AG08396 (cell line): ENCODE measurements at places on chromosomes 7 and 10.

- no peak for DNase-seq
Observed at GRCh38 chr10:121385136-121385535, 213.1 kb downstream of the FGFR2 start.

- no peak for DNase-seq
Observed at GRCh38 chr10:10642751-10643150, 374.9 kb upstream of the CELF2 start.

DNA sequence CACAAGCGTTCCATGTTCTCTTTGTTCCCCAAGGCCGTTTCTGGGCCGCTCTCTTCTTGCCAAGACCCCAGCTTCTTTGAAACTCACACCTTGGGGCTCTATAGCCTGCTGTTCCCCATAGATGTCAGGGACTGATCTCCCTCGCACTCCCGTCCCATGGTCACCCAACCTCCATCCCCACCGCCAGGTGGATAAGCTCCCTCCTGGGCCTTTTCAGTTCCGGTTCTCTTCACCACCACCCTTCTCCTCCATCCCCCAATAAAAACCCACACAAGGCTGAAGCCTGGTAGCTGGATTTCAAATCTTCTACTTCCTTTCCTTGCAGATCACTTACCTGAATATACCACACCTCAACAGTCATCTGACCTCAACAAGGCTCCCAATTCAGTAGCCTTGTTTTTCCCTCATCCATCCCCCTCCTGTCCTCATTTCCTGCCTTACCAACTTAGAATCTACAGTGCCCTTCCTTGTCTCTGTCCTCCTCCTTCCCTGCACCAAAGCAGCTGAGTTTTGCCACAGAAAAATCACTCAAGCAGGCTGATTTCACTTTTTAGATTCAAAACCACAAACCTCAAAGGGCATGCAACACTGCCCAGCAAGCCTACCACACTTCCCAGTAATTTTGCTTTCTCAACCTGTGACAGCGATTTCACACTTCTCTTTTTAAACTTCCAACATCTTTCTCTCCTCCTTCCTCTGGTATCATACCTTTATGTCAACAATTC lies 7.7 kb downstream of the SLC37A3 start:
- no peak for DNase-seq

DNA sequence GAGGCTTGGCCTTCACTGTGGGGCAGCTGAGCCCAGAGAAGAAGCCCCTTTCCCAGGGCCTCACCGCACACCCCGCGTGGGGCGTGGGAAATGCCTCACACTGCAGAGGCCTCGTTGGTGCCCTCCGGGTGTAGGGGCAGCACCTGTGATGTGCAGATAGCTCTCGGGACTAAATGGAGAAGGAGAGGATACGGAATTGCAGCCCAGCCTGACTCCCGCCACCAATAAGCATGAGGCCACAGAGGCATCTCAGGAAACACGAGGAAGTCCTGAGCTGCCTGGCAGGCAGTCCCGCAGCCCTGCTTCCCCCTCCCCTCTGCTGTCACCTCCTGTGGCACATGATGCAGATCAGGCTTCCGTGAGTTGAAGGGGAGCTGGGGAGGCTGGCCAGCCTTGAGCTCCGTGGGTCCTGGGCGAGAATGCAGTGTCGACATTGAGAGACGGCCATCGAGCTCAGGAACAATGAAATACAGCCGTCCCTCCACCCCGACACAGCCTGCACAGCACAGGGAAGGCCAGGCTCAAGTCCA lies 59.6 kb upstream of the PPP2R2D start:
- DNase-seq: no peak

- peak; percentile 65 for DNase-seq
Observed at GRCh38 chr10:43682956-43683355, 34.3 kb upstream of the ZNF32 start.

GRCh38 chr7:29146888-29147609 lies 712 bp upstream of the CPVL start:
- DNase-seq: no peak

DNA sequence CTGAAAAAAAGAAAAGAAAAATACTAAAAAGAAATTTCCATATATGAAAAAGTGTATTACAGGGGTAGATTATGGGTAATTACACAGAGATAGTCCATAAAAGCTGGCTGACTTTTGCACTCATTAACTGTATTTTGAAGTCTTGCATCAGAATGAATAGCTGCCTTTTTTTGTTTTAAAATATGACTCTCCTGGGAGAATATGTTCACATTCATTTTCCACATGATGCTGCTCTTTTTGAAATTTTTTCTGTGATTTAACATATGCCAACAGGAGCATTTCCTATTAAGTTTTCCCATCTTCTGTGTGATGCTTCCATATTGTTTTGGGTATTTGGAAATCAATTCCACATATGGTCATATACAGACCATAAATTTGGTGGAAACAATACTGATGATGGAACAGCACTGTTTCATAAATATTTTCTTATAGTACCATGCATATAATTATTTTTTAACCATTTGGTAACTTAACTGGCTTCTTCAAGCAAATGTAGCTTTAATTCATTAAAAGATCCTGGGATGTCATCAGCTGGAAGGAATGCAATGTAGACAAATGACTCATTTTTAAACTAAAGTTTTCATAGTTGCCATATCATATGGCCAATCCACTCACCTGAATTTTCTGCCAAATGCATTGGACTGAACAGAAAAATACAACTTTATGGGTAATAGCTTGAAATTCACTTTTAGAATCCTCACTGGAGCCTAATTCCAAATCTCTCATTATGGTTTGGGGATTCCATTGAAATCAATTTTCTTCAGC lies 313.9 kb upstream of the GLI3 start:
- DNase-seq: no peak

GRCh38 chr10:131072651-131073468 lies 238.7 kb downstream of the TCERG1L start:
- no peak for DNase-seq

DNA sequence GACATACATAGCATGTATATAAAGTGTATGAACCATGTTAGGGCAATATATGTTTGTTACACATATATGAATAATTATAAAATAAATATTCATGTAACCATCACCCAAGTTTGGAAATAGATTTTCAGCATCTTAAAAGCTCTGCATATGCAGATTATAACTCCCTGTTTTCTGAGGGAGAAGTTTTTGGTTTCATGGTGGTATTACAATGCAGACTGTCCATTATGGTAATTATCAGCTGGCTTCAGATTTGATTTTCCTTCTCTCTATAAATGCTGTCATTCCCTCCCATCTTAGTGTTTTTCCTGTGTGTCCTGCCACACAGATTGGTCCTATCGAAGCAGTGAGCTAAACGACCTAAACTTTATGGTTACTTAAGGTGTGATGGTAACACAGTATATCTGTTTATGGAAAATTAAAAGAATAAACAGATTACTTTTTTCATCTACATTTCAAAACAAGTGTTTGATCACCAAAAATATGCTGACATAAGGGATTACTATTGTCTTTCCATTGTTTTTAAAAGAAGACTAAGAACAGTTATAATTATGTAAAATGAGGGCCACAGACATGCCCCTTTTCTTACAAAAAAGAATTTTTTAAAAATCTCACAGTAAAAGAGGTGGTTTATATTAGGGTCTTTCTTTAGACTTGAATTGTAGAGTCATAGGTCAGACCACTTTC lies 17.7 kb downstream of the PRPF18 start:
- DNase-seq: no peak

- DNase-seq: no peak
Observed at GRCh38 chr10:116553378-116553980, 7.7 kb downstream of the PNLIP start.

DNA sequence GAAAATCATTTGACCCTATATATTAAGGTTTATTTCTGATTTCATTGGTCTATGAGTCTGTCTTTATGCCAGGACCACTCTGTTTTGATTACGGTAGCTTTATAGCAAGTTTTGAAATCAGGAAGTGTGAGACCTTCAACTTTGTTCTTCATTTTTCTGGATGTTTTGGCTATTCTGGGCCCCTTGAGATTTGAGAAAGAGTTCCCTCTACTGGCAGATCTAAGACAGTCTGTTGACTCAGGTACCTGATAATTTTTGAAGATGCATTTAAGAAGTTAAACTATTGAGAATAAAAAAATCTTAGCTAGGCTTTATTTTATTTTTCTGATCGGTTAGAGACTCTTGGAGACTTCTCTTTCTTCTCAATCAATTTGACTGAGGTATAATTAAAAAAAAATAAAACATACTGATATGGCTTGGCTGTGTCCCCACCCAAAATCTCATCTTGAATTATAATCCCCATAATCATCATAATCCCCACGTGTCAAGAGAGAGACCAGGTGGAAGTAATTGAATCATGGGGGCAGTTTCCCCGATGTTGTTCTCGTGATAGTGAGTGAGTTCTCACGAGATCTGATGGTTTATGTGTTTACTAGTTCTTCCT lies 209.2 kb downstream of the SNX10 start:
- DNase-seq: peak; percentile 20

DNA sequence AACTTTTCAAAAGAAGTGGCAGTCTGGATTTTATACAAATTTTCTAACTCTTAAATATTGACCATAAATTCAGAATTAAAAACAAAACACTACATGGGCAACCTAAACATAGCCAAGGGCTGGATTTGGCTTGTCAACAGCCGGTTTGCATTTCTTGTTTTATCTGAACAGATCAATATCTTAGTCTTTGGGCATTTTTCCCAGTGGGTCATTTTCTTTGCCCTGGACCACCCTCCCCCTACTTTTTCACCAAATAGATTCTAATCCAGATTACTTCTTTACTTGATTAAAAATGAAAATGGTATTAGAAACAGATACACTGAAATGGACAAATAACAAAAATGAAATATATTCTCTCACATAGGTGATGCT lies 189.0 kb downstream of the ANK3 start:
- no peak for DNase-seq

- no peak for DNase-seq
Observed at GRCh38 chr10:31384589-31384949, 65.6 kb downstream of the ZEB1 start.

- no peak for DNase-seq
Observed at GRCh38 chr10:93904901-93905300, 11.1 kb downstream of the SLC35G1 start.

GRCh38 chr7:152006336-152006735 lies 19.1 kb upstream of the GALNT11 start:
- DNase-seq: no peak

- no peak for DNase-seq
Observed at GRCh38 chr10:12975266-12975665, 26.2 kb downstream of the CCDC3 start.

DNA sequence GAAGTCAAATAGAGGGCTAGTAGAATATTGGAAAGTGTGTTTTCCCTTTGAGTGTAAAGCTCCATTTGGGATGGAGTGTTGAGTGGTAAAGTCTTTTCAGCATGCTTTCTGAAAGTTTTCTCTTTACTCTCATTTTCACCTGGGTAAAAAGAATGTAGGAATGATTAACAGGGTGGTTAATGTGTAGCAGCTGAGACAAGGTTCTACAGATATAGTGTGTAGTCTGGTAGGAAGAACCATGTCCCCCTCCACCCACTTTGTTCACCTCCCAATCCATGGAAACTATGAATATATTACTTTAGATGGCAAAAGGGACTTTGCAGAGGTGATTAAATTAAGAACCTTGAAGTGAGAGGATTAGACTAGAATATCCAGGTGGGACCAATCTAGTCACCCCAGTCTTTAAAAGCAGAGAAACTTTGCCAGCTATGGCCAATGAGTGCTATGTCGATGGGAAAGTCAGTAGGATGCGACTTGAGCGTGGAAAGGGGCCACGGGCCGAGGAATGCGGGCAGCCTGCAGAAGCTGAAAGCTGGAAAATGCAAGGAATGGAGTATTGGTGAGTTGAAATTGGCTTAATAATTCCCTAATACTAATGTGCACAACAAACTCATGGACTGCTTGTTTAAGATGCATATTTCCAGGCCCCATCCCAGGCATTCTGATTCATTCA lies 166.3 kb upstream of the AHR start:
- DNase-seq: no peak

GRCh38 chr7:152956006-152956405 lies 196.5 kb downstream of the ACTR3B start:
- DNase-seq: no peak

GRCh38 chr7:156334636-156335035 lies 305.9 kb upstream of the RNF32 start:
- no peak for DNase-seq

DNA sequence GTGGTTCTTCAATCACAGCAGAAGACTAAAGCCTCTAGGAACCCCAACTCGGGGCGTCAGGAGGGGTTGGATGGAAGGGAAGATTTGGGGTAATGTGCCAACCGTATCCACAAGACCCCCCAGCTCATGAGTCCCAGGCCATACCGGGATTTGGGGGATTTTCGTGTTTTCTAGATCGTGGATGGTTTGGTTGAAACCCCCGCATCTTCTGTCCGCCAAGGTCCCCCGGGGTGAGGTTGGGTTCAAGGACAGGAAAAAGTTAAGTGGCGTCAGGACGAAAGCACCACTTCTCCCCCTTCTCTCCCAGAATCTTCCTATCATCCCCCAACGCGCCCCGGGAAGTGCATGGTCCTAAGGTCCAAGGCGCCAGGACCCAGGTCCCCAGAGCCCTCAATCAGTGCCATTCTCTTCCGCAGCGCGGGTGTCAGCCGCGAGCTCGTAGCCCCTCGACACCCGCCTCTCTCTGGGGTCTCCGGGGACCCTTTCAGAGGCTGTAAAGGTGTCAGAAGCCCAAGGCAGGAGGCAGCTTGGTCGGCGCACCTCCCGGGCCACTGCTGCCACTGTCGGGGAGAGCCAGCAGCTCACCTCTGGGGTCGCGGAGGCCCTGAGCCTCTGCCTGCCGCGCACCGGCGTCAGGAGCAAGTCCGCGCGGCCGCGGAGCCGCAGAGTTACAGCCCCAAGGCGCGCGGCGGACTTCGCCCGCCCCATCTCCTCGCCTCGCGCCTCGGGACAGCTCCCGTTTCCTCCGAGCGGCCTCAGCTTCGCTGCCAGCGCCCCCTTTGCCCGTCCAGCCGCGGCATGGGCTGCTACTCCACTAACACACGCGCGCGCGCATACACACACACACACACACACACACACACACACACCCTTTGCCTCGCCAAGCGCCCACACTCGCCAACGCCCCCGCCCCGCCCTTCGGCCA lies 1.5 kb downstream of the MKX start:
- peak; percentile 58 for DNase-seq

GRCh38 chr7:132407764-132408163 lies 168.5 kb downstream of the PLXNA4 start:
- DNase-seq: no peak
